Omental fat pad (tissue), 4 donors: ENCODE measurements at places on chromosomes 7 and 10. TPM values are rescaled to one million over a fixed set of nuclear protein-coding genes. Genes with fewer than 3 reads are reported as not detected.

PILRA gene
- total RNA-seq: 36.9 TPM

DNAH11 gene
- total RNA-seq: 0.32 TPM

RASSF4 gene
- total RNA-seq: 229 TPM

ZNF727 gene
- total RNA-seq: 1.1 TPM

FAM25G gene
- not detected for total RNA-seq
